ENCODE measurements at places on chromosomes 4 and X.

GRCh38 chrX:136051611-136052010 lies 66.4 kb downstream of the SLC9A6 start:
- no peaks in the 10 kb centered on the region for H3K36me3 ChIP-seq
- H3K27ac ChIP-seq: no peak overlapping the region
- H3K4me3 ChIP-seq: no peak overlapping the region
- no peaks in the 10 kb centered on the region for H3K27me3 ChIP-seq
- no peak for DNase-seq

GRCh38 chr4:169383724-169384123 lies 113.0 kb upstream of the SH3RF1 start:
- H3K36me3 ChIP-seq: no peaks in the 10 kb centered on the region
- H3K27me3 ChIP-seq: no peaks in the 10 kb centered on the region
- no peaks in the 10 kb centered on the region for H3K4me1 ChIP-seq
- no peak for DNase-seq
- no peak overlapping the region for H3K4me3 ChIP-seq
- H3K27ac ChIP-seq: no peak overlapping the region

DNA sequence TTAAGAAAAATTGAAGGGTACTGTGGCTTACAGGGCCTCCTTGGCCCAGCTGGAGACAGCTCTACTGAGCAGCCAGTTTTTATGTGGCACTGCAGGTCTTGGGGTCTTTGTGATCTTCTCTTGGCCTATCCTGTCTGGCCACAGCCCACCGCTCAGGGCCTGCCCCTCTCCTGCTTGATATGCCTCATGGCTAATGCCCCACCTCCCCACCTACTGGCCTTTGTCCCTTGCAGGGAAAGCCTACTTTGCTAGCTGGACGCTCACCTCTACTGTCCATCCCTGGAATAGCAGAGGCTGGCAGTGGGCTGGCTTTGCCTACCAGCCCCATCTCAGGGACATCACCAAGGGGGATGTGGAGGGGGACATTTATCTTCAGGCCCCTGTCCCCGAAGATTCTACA lies 134.1 kb downstream of the PJA1 start:
- no peak overlapping the region for H3K27ac ChIP-seq
- H3K4me1 ChIP-seq: no peaks in the 10 kb centered on the region
- H3K4me3 ChIP-seq: no peak overlapping the region
- DNase-seq: no peak
- H3K36me3 ChIP-seq: no peaks in the 10 kb centered on the region

DNA sequence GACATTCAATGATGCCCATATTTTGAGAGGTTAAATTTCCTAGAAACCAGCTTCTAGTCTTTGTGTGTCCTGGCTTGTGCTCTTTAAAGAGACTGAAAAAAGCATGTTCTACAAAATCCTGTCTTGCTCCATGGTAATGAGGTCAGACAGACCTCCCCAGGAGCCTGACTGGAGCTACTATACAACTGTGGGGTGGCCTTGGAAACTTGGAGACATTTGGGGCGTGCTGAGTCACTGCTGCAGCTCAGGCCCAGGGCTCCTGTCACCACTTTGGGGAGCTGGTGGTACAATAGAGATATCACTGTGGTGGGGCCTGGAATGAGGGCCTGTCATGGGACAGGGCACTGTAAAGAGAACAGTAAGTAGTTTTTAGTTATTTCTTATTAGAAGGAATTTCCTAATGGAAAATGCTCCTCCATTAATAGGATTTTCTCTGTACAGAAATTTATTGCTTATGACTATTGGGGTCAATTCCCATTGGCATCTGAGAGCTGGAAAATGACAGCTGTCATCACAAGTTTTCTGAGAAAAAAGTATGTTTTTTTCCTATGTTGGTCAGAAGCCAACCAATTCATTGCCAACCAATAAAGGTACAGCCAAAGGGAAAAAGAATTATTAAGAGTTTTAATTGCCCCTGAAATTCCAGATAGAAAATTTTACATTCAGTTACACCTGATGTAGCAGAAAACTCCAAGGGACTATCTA lies 207.4 kb upstream of the JADE1 start:
- H3K4me1 ChIP-seq: peaks cover 35% of the 10 kb centered on the region
- no peak for DNase-seq
- peak overlapping the region; percentile 92 for H3K27ac ChIP-seq
- no peaks in the 10 kb centered on the region for H3K36me3 ChIP-seq
- no peaks in the 10 kb centered on the region for H3K27me3 ChIP-seq
- no peak overlapping the region for H3K4me3 ChIP-seq

GRCh38 chr4:99090481-99091215 lies 2.1 kb upstream of the ADH5 start:
- no peaks in the 10 kb centered on the region for H3K27me3 ChIP-seq
- no peak overlapping the region for H3K27ac ChIP-seq
- H3K36me3 ChIP-seq: no peaks in the 10 kb centered on the region
- no peak for DNase-seq

DNA sequence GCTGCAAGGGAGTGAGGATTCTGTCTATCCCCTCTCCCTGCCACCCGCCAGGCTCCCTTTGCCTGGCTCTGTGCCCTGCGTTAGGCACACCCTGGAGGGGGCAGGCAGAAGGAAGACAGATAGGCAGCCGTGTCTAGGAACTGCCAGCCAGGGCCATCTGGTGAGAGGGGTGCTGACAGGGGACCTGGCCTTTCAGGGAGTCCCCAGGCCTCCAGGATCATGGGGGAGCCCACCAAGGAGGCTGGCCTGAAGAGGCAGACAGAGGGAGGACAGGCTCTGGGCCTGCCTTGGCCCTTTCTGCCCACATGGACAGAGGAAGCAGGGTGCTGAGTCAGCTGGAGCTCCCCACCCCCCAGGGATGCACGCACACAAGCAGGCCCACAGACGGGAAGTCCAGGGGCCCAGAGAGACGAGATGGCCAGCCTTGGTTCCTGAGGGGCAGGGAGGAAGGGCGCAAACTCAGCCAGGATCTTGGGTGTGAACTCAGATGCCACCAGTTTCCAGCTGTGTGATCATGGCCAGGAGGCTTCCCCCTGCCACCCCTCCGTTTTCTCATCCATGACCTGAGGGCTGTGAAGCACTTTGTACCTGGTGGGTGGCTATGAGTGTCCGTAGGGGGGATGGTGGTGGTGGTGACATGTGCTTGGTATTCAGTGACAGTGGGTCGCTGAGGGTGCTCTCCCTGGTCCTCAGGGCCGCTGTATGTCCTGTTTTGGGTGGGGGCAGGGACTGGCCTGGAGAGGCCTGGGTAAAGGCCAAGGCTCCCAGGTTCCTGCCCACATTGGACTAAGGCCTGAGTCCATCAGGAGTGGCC lies 1.8 kb downstream of the SH3BP2 start:
- no peaks in the 10 kb centered on the region for H3K27me3 ChIP-seq
- peaks cover 35% of the 10 kb centered on the region for H3K4me1 ChIP-seq

- H3K4me1 ChIP-seq: no peaks in the 10 kb centered on the region
- no peaks in the 10 kb centered on the region for H3K36me3 ChIP-seq
- no peak overlapping the region for H3K27ac ChIP-seq
- no peaks in the 10 kb centered on the region for H3K27me3 ChIP-seq
- H3K4me3 ChIP-seq: no peak overlapping the region
- no peak for DNase-seq
Observed at GRCh38 chr4:163485589-163485988, 8.9 kb upstream of the TMA16 start.

- H3K36me3 ChIP-seq: no peaks in the 10 kb centered on the region
- H3K27ac ChIP-seq: no peak overlapping the region
- no peak overlapping the region for H3K4me3 ChIP-seq
- no peak for DNase-seq
- no peaks in the 10 kb centered on the region for H3K4me1 ChIP-seq
- no peaks in the 10 kb centered on the region for H3K27me3 ChIP-seq
Observed at GRCh38 chr4:109046471-109047201, 255.8 kb downstream of the COL25A1 start.

- H3K36me3 ChIP-seq: no peaks in the 10 kb centered on the region
- H3K4me3 ChIP-seq: no peak overlapping the region
- no peaks in the 10 kb centered on the region for H3K27me3 ChIP-seq
Observed at GRCh38 chrX:122270809-122271494, 913.1 kb upstream of the GRIA3 start.

DNA sequence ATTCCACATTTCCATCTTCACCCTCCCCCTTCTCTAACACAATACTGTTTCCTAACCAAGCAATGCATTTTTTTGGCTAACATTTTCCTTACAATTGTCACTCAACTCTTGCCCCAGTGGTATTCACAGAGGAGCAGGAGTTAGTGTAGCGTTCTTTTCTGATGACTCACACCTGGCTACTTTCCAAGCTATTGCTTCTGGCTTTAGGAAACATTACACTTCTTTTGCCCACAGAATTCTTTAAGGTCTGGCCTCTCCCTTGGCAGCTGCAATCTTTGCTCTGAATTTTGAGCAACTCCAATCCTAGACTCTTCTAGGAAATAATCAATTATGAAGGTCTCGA lies 27.5 kb upstream of the PDGFC start:
- no peak overlapping the region for H3K4me3 ChIP-seq
- no peaks in the 10 kb centered on the region for H3K36me3 ChIP-seq
- H3K27me3 ChIP-seq: no peaks in the 10 kb centered on the region
- peaks cover 30% of the 10 kb centered on the region for H3K4me1 ChIP-seq
- DNase-seq: peak; percentile 76

DNA sequence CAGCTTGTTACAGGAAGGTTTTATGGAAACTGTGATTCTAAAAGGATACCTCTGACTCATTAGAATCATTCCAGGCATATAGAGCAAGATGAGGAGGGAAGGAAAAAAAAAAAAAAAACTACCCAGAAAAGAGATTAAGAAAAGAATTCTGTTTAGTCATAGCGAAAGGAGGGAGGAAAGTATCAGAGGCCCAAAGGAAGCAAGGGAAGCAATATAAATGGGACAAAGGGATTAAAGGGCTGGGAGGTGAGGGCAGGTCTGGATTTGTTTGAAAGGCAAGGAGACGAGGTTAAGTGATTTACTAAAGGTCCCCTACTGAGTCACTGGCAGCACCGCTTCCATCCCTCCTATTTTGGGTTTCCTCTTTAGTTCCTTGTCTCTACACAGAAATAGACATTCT lies 88.6 kb upstream of the IL1RAPL1 start:
- no peaks in the 10 kb centered on the region for H3K36me3 ChIP-seq
- DNase-seq: no peak
- no peak overlapping the region for H3K27ac ChIP-seq
- H3K4me3 ChIP-seq: no peak overlapping the region
- no peaks in the 10 kb centered on the region for H3K4me1 ChIP-seq

GRCh38 chr4:90317785-90318184 lies 190.6 kb downstream of the CCSER1 start:
- no peaks in the 10 kb centered on the region for H3K27me3 ChIP-seq
- no peaks in the 10 kb centered on the region for H3K36me3 ChIP-seq
- no peak overlapping the region for H3K27ac ChIP-seq
- H3K4me3 ChIP-seq: no peak overlapping the region
- DNase-seq: no peak

DNA sequence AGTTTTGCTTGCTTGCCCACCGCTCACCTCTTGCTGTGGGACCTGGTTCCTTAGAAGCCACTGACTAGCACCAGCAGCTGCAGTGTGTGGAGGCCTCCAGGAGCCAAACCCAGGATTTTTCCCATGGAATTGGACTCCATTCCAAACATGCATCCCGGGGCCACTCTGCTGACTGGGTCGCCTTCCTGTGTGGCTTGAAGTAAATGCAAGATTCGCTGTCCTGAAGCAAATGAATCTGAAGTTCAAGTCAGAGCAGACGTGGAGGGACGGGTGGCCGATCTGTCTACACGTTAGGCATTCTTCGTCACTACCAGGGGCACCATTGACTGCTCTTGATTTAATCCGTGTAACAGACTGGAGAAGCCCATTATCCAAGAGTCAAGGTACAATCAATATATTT lies 109.0 kb downstream of the SHOX start:
- DNase-seq: no peak
- no peaks in the 10 kb centered on the region for H3K4me1 ChIP-seq
- no peaks in the 10 kb centered on the region for H3K27me3 ChIP-seq
- no peak overlapping the region for H3K4me3 ChIP-seq
- H3K36me3 ChIP-seq: no peaks in the 10 kb centered on the region
- H3K27ac ChIP-seq: no peak overlapping the region

DNA sequence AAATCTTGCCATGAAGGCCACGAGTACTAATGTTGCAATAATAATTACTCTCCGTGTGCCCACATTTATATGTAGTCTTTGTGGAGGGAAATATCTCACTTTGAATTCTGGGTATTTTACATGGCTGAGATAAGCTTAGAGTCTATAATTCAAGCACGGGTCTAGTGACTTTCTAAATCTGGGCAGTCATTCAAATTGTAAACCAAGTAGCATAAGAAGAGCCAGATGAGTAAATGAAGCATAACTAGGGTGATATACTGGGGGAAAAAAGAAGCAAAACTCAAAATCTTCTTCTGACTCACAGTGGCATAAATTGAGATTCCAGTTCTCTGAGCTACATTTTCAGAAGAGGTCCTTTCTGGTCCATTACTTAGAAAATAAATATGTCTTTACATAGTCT lies 53.0 kb downstream of the MAPK10 start:
- H3K36me3 ChIP-seq: no peaks in the 10 kb centered on the region
- H3K4me1 ChIP-seq: no peaks in the 10 kb centered on the region
- H3K27me3 ChIP-seq: no peaks in the 10 kb centered on the region
- no peak for DNase-seq
- H3K4me3 ChIP-seq: no peak overlapping the region

GRCh38 chr4:65023883-65024670 lies 614.8 kb upstream of the TECRL start:
- H3K4me3 ChIP-seq: no peak overlapping the region
- H3K4me1 ChIP-seq: no peaks in the 10 kb centered on the region
- H3K27ac ChIP-seq: no peak overlapping the region
- no peaks in the 10 kb centered on the region for H3K36me3 ChIP-seq
- no peaks in the 10 kb centered on the region for H3K27me3 ChIP-seq

- no peak for DNase-seq
- H3K27ac ChIP-seq: no peak overlapping the region
- H3K4me3 ChIP-seq: no peak overlapping the region
- H3K27me3 ChIP-seq: no peaks in the 10 kb centered on the region
- H3K4me1 ChIP-seq: no peaks in the 10 kb centered on the region
- H3K36me3 ChIP-seq: no peaks in the 10 kb centered on the region
Observed at GRCh38 chr4:159577241-159577640, 474.4 kb downstream of the RAPGEF2 start.

- H3K4me1 ChIP-seq: no peaks in the 10 kb centered on the region
- no peak for DNase-seq
- no peaks in the 10 kb centered on the region for H3K36me3 ChIP-seq
- H3K4me3 ChIP-seq: no peak overlapping the region
Observed at GRCh38 chr4:176767183-176767582, 25.5 kb downstream of the VEGFC start.

DNA sequence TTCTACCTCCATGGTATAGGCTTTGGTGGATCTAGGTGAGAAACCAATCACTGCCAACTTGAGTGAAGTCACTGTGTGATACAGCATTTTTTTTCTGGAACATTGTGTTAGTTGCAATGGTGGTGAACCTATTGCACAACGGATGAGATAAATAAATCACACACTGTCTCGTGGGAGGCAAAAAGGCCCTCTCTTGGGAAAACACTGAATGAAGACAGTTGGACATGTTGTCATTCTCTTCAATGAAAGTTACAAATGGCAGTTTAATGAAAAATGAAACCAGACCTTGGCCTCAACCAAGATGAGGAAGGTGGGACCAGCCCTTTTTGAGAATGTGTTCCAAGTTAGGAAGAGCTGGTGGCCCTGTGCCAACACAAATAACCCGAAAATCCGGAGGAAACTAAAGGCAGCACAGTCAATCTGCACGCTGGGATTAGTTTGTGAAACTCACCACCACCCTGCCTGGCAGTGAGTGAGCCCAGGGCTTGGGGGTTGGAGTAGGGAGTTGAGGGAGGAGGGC lies 5.4 kb upstream of the ADGRG2 start:
- DNase-seq: no peak
- H3K4me3 ChIP-seq: no peak overlapping the region
- H3K27me3 ChIP-seq: peaks cover 7% of the 10 kb centered on the region
- H3K36me3 ChIP-seq: no peaks in the 10 kb centered on the region
- no peak overlapping the region for H3K27ac ChIP-seq
- no peaks in the 10 kb centered on the region for H3K4me1 ChIP-seq
